CD4-positive, alpha-beta T cell treated with Interleukin-6 for 4 hours (primary cell): ENCODE measurements at places on chromosomes 12 and 14.

GRCh38 chr14:61661471-61662400, 33.6 kb upstream of the HIF1A start:
- DNase-seq = no peak

DNA sequence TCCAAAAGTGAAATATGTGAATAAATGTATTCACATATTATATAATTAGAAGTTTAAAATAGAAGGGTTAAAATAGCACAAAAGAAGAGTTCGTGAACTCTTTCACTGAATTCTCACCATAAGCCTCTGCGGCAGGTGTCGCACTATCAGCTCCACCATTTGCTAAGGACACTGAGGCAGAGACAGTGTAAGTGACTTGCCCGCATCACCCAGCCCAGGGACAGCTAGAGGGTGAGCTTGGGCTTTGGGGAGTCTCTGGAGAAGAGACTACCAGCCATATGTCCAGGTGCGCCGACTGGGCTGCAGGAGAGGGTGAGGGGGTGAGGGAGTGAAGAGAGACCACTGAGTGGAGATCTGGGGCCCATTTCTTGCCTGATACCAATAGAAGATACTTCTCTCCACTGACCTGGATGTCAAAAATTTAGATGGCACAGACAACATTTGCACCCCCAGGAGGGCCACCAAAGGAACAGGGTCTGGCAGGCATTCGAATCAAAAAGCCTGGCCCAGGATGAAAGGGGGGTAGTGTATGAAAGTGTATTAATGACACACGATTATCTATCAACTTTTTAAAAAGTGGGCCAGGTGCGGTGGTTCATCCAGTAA, 28.5 kb downstream of the FAIM2 start:
- DNase-seq = no peak

- no peak for DNase-seq
These were observed 98.4 kb upstream of the BTG1 start for GRCh38 chr12:92244036-92244435.

- DNase-seq = no peak
These were observed 51.9 kb upstream of the TSPAN11 start for GRCh38 chr12:30874455-30875321.

DNA sequence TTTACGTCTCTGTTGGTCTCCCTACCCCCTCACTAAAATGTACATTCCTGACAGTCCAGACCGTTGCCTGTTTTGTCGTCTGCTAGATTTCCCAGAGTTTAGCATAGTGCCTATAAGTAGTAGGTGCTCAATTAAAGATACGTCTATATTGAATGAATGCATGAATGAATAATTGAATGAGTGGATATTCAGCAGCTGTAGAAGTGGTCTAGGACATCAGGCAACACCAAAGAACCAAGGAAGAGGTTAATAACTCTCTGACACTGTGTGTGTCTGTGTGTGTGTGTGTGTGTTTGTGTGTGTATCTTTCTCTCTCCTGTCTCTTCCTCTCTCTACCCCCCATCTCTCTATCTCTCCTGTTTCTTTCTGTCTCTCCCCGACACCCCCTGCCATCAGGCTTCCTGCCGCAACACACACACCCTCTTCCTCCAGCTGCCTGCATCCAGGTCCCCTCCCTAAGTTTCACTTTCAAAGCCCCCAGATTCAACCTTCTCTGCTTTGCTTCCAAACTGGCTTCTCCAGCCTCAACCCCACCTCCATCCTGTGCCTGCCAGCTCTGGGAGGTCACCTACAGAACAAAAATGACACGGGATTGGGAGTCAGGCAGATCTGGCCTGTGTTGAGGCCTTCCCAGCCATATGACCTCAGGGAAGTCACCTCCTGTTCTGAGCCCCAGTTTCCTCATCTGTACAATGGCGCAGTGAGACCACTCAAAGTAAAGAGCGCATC, 119.9 kb upstream of the NCOR2 start:
- peak; percentile 25 for DNase-seq

GRCh38 chr14:32258336-32258993, 55.4 kb upstream of the RNU6-8 start:
- DNase-seq = no peak

DNA sequence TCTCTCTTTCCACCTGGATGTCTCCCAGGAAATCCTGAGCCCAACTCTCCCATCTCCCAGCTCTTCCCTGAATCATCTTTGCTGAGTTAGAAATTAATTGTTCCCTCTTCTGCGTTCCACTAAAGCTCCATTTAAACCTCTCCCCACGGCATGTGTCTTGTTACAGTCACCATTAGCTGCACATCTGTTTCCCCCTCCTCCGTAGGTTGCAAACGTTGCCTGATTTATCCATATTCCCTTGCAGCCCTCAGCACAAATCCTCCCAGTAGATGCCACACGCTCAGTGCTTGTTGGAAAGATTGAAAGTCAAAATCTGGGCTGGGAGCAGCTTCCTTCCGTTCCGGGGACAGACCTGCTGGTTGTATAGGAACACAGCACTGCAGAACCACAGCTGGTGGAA, 90.4 kb downstream of the SLC24A4 start:
- no peak for DNase-seq

DNA sequence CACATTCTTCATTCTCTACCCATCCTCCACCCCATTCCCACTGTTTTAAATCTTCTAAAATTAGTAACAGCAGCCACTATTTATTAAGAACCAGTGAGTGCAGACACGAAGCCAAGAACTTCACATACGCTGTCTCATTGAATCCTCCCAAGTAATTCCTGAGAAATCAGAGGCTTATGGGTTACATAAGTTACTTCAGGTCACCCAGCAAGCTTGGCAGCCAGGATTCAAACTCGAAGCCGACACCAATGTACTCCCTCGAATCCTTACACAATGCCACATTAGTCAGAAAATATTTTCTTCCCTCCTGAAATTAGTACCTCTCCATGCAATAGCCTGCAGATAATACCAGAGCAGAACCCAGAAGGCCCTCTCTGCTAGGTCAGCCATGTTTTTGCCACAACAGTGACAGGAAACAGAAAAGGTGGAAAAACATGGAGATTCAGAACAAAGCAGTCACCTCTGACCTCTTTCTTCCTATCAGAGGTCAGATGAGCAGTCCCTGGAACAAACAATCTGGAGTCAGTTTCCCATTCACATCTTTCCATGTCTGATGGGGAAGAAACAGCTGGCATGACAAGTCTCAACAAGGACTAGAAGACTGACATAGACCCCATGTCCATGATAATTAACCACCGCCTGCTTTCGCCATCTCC, 16.4 kb downstream of the NID2 start:
- no peak for DNase-seq

- DNase-seq = no peak
These were observed 1.3 kb downstream of the STRAP start for GRCh38 chr12:15883536-15883935.

DNA sequence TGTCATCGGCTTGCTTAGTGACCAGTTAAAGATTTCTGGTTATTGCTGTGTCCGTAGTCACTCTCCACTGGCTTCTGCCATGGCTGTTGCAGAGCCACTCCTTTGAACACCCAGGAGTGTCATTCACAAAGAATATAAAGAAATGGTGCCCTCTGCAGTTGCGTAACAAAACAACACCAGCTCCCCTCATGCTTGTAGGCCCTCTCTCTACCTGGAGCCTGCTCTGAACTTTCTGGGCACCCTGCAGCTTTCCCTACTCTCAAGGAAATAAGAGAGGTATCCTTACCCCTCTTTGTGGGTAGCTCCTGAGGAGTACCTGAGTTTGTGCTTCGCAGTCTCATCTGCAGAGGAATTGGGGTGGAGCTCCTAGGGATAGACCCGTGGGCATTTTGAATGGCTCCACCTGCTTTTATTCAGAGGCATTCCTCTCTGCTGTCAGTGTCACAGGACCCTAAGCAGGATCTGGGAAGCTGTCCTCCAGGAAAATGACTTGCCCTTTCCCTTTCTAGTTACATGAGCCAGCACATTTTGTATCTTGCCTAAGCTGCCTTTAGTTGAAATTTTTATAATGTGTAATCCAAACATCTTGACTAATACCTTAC, 97.2 kb upstream of the TMEM260 start:
- no peak for DNase-seq

- no peak for DNase-seq
These were observed 12.4 kb upstream of the PPM1H start for GRCh38 chr12:62947364-62947763.

DNA sequence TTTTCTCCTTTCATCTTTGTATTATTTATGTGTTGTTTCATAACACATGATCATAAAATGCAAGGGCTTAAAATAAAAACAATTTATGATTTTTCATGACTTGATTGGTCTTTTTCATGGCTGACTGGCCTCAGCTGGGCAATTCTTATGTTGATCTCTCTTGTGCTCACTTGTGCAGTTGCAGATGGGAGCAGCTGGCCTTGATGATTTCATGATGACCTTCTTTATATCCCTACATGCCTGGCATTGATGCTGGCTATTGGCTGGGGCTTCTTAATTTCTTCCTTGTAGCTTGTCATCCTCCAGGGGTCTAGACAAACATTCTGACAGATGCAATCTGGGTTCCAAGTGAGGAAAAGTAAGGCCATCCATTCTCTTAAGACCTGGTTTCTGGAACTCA, 1832.8 kb upstream of the FLRT2 start:
- DNase-seq = no peak

GRCh38 chr12:113589437-113589836, 117.8 kb upstream of the LHX5 start:
- DNase-seq = no peak

DNA sequence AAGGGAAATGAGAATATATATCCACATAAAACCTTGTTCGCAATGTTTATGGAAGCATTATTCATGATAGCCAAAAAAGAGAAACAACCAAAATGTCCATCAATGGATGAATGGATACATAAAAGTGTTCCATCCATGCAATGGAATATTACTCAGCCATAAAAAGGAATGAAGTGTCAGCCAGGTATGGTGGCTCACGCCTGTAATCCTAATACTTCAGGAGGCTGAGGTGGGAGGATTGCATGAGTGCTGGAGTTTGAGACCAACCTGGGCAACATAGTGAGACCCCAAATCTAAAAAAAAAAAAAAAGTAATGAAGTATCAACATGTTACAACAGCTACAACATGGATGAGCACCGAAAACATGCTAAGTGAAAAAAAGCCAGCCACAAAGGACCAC, 23.6 kb upstream of the C12orf76 start:
- no peak for DNase-seq

DNA sequence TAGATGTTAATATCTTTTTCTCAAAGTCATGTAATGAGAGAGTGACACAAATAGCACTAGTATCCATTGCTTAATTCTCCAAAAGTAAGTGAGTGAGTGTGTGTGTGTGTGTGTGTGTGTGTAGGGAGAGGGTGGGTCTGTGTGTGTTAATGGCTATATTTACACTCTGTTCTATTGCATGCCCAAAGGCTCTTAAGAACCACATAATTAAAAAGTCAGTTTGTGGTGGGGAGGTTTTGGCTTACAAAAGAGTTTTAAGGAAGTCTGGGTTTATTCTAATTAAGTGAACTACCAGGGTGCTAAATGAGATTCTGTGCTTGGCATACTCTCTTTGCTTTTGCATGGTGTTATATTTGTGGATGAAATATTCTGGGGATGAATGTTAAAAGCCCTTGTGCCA, 1897.6 kb upstream of the FLRT2 start:
- DNase-seq = no peak

GRCh38 chr12:83067981-83068380, 381.3 kb downstream of the TMTC2 start:
- DNase-seq = no peak

GRCh38 chr12:92398565-92399309, 253.1 kb upstream of the BTG1 start:
- peak; percentile 27 for DNase-seq

- DNase-seq = no peak
These were observed 96.3 kb upstream of the BBS10 start for GRCh38 chr12:76444408-76444984.

DNA sequence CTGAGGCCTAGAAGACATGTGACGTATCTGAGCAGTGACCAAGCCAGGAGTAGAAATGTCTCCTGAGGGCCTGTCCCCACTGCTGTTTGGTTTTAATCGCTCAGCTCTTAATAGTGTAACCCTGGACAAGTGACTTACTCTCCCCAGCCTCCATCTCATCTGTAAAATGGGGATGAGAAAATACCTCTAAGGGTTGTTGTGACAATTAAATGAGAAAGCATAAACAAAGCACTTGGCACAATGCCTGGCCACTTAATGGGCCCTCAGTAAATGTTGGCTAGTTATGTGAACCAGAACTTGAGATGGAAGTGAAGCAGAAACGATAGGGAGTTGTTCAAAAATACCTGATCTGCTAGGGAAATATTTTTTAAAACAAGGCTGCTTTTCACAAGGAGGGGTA, 58.2 kb downstream of the HMGA2 start:
- no peak for DNase-seq

DNA sequence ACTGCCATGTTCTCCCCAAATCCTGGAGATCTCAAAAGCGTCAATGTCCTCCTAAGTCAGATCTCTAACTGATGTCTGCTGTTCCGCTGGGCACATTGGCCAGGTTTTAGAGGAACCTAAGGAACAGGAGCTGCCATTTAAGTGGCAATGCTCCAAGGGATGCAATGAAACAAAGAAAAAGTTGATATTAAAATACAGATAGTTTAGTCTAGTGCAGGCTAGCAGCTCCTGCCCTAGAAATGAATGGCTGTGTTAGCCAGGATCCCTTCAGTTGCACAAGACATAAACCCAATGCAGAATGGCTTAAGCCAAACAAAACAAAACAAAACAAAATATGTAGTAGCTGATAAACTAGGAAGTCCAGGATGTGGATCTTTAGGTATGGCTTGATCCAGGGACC, 144.1 kb downstream of the HMGA2 start:
- DNase-seq = no peak

DNA sequence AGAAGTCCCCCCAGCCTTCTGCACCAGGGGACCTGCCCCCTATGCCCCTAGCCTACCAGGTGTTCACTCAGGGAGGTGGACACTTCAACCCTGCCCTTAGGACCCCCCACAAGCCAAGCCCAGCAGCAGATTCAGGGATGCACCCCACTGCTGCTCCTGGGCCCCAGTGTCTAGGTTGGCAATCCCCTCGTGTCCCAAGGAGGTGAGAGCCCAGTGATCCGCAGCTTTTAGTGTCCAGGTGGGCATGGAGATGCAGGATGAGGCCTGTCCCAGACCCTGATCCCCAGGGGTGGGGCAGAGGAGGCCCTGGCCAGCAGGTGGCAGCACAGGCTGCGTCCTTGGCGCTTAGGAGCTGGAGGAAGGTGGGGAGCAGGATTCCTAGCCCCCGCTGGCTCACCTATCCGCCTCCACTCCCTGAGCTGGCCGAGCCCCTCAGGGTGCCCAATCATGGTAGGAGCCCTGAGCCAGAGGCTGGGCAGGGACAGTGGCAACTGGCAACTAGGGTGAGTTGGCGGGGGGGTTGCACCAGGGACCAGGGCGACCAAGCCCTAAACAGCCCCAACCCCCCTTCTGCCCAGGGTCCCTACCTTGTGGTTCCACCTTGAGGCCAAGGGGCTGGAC, 4.1 kb downstream of the CKB start:
- DNase-seq = peak; percentile 69
